ENCODE measurements at places on chromosomes 12 and 14.

GRCh38 chr14:37974421-37974820, 233.3 kb upstream of the SSTR1 start:
- DNase-seq = no peak

- DNase-seq = no peak
These were observed 56.5 kb downstream of the SUSD6 start for GRCh38 chr14:69667938-69668335.

- no peak for DNase-seq
These were observed 216.8 kb downstream of the ZFP36L1 start for GRCh38 chr14:68576031-68576430.

- DNase-seq = no peak
These were observed 78.7 kb downstream of the FSCB start for GRCh38 chr14:44428231-44428945.

GRCh38 chr12:25269701-25270100, 19.0 kb upstream of the KRAS start:
- DNase-seq = no peak

DNA sequence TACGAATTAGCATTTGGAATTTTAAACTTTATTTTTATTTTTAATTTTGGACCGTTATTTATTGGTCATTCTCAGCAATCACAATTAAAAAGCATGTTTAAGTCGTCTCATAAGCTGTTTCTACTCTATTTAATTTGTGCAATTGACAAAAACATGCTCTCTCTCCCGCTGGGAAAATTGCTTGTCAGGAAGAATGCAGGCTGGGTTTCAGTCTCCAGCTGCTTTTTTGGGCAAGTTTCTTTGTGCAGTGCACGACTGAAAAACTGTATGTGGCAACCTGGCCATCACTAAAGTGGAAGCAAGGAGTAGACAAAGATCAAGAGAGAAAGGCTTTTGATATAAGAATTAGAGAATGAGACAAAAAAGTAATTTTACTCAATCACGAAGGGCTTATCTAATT, 941.5 kb upstream of the MDGA2 start:
- no peak for DNase-seq

DNA sequence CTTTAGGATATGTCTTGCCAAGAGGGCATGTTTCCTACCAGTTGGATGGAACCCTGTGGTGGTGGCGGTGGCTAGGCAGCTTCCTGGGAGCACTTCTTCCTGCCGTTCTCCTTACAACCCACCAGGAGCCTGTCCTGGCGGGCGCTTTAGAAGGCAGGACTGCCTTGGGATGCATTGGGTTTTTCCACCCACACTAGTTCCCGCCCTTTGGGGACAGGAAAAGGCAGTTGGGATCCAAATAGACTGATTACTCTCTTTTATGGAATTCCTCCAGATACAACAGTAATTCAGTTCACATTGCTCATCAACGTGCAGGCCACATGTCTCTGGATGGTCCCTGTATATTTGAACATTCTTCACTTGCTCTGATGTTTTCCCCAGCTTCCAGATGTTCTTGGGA, 305.7 kb upstream of the SSTR1 start:
- DNase-seq = no peak

DNA sequence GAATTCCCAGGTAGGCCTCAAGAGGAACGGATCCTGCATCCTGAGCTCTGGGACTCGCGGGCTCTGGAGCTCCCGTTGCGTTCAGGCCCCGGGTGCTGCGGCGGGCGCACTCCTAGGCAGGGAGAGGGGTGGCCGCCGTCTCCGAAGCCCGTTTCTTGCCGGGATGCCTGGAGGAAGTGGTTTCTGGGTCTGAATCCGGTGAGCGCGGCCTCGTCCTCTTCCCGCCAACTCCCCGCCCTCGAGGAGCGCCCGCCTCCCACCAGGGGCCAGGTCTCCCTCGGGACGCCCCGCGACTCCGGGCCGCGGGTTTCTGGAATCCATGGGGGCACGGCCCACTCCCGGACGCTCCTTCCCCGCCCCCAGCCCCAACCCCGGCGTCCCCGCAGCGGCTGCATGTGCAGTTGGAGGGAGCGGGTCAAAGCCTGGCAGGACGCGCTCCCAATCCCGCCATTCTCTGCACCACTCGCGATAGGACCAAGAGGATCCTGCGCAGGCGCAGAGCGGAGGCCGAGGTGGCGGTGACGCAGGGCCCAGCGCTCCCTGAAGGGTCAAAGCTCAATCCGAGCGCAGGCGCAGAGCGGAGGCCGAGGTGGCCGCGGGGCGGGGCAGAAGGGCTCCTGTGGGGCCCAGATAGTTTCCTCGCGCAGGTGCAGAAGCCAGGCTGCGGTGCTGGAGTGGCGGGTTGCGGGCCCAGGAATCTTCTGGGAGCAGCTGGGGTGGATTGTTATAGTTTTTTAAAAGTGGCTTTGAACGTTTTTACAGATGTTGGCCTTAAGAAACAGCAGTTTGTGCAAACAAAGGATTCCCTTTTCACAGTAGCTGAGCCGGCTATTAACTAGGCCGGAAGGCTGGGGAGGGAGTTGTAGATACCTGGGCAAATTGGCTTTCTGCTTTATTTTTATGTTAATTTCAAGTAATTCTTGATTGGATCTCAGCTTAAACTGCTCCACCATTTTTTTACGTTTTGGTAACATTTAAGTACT, 796.4 kb downstream of the AACS start:
- no peak for DNase-seq

- no peak for DNase-seq
These were observed 80.1 kb upstream of the ALG10 start for GRCh38 chr12:33942172-33942571.

GRCh38 chr14:32785585-32785984, 153.1 kb upstream of the NPAS3 start:
- DNase-seq = no peak

GRCh38 chr14:103020271-103021170, 36.8 kb downstream of the CDC42BPB start:
- no peak for DNase-seq

DNA sequence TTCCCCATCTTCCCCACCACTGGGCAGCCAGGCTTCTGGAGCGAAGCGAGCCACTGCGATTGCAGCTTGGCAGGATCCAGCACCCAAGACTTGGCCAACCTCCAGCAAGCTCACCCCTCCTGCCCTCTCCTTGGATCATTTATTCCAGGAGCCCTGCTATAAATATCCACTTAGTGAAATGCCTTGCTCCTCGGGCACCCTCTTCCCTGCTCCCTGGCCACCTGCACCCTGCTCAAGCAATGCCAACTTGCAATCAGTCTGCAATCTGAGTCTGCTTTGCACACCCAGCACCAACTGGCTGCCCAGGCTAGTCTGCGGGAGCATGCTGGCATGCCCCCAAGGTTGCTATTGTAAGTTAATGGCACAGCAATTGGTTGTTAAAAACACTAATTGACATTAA, 666.0 kb downstream of the MED13L start:
- DNase-seq = no peak

GRCh38 chr12:19462406-19462805, 23.1 kb downstream of the AEBP2 start:
- DNase-seq = no peak

All from tibial artery (tissue), 4 donors.